Mesothelial cell of epicardium (in vitro differentiated cells): ENCODE measurements at places on chromosomes 13 and 19. TPM values are rescaled to one million over a fixed set of nuclear protein-coding genes. Genes with fewer than 3 reads are reported as not detected.

Gene PSG11
- total RNA-seq: not detected in 3 replicates

Gene CLEC4G
- not detected in 3 replicates for total RNA-seq

Gene CATSPERD
- total RNA-seq: not detected in 3 replicates

Gene METTL21C
- total RNA-seq: not detected in 3 replicates

DNA sequence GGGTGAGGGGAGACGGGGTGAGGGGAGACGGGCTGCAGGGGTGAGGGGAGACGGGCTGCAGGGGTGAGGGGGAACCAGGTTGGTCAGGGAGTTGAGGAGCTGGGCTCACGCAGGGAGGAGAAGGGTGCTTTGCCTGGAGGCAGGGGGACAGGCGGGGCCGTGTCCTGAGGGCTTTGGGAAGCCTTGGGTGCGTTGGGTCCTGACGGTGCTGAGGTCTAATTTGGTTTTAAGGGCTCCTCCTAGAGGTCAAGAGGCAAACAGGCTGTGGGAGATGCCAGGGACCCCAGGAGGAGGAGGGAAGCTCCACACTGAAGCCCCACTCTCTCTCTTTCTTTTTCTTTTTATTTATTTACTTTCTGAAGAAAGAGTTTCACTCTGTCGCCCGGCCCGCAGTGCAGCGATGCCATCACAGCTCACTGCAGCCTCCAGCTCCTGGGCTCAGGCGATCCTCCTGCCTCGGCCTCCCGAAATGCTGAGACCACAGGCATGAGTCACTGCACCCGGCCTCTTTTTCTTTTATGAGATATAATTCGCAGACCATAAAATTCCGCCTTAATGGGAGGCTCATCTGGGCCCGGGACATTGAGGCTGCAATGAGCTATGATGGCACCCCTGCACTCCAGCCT is 9.3 kb upstream of the MISP start:
- DNase-seq: no peak

- no peak for DNase-seq
Measured at GRCh38 chr19:9640956-9641355, 19.9 kb upstream of the ZNF561 start.

DNA sequence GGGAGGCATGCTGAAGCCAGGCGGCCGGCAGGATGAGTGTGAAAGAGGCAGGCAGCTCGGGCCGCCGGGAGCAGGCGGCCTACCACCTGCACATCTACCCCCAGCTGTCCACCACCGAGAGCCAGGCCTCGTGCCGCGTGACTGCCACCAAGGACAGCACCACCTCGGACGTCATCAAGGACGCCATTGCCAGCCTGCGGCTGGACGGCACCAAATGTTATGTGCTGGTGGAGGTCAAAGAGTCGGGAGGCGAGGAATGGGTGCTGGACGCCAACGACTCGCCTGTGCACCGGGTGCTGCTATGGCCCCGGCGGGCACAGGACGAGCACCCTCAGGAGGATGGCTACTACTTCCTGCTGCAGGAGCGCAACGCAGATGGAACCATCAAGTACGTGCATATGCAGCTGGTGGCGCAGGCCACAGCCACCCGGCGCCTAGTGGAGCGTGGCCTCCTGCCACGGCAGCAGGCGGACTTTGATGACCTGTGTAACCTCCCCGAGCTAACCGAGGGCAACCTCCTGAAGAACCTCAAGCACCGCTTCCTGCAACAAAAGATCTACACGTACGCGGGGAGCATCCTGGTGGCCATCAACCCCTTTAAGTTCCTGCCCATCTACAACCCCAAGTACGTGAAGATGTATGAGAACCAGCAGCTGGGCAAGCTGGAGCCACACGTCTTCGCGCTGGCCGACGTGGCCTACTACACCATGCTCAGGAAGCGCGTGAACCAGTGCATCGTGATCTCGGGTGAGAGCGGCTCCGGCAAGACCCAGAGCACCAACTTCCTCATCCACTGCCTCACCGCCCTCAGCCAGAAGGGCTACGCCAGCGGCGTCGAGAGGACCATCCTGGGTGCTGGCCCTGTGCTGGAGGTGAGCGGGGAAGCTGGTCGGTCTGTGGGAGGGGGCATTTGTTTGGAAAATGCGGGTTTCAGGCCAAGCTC is 26.4 kb downstream of the MYO9B start:
- DNase-seq: no peak

DNA sequence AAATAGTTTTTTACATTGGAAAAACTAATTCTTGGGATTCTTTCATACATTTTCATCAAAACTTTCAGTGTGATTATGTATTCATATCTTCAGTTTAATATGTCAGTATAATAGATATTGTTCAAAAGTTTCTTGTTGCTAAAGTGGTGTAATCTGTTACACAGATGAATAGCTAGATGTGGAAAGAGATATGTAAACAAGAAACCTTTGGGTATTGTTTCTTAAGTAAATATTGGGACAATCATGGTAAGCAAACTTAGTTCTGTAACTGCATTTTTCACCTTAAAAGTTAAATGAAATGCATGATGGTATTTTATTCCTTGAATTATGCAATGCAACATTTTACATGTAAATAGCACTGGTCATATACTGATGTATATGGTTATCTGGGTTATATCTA is 12.2 kb downstream of the ABHD13 start:
- no peak for DNase-seq

GRCh38 chr19:7528192-7528519 is 5.7 kb downstream of the MCOLN1 start:
- DNase-seq: no peak

DNA sequence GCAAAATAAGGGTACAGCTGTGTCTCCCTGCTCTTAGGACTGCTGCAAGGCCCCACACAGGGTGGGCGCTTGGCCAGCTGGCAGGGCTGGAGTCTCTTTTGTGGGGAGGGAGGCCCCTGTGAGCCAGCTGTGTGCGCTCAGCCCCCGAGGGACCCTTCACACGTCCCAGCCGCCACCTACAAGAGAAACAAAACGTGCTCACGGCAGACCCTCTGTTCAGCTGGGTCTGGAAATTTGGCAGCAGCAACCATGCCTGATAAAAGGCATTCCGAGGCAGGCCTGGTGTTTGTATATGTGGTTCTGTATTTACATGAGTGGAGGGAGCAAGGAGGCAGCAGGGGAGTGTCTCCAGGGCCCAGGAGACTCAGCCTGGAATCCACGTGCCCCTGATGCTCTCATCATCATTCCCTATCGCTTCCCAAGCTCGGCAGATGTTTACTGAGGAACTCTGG is 49.7 kb downstream of the CRTC1 start:
- DNase-seq: no peak

- no peak for DNase-seq
Measured at GRCh38 chr19:41696402-41697197, 8.5 kb upstream of the CEACAM7 start.

DNA sequence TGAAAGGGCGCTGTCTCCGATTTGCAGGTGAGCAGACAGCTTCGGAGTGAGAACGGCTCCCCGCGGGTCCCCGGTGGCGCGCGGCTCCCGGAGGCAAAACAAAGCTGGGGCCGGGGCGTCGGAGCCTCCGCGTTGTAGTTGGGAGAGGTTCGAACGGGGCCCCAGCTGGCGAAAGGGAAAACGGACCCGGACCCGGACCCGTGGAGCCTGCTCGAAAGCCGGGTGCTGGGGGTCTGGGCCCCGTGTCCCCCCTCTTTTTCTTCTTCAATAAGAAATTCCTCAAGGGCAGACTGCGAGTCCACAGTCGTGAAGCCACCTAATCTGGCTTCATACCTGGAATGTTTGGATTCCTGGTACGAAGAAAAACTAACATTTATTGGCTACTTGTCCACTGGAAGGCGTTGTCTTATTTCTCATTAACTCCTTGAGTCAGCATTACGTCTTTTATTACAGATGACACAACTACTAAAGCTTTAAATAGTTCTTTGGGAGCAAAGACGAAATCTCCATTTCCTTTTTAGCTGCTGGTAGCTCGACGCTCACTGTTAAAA is 632 bp upstream of the MTIF3 start:
- DNase-seq: peak; percentile 29

GRCh38 chr13:49494645-49495044 is 1.1 kb upstream of the PHF11 start:
- DNase-seq: no peak

GRCh38 chr13:43268632-43269031 is 245.2 kb downstream of the DNAJC15 start:
- no peak for DNase-seq
